ENCODE measurements at places on chromosomes 1 and 21.

DNA sequence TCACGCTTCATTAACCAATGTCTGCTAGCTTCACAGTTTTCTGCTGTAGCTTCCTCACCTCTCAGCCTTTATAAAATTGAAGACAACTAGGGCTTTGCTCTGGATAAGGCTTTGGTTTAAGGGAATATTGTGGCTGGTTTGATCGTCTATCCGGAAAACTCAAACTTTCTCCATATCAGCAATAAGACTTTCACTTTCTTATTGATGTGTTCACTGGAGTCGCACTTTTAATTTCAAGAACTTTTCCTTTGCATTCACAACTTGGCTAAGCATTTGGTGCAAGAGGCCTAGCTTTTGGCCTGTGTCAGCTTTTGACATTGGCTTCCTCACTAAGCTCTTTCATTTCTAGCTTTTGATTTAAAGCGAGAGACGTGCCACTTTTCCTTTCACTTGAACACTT is 12.9 kb downstream of the COA6 start:
- no peak for DNase-seq

GRCh38 chr1:42955311-42956063 is 3.2 kb downstream of the SLC2A1 start:
- DNase-seq, result no peak

DNA sequence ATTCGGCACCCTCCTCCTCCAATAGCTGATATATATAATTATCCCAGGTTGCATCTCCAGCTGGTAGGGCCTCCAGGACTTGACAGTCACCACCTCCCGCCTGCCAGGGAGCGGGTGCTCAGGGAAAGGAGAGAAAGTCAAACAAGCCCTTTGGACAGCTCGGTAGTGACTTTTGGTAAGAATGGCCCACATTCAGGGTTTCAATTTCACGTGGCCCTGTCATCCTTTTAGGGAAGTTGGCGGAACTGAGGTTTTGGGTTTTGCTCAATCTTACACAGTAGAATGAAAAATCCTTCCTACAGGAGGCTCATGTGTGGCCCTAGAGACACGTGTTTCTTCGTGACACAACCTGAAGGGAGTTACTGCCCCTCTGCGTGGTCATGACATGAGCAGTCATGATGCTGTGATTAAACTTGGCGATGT is 44.2 kb downstream of the CAPN8 start:
- no peak for DNase-seq

DNA sequence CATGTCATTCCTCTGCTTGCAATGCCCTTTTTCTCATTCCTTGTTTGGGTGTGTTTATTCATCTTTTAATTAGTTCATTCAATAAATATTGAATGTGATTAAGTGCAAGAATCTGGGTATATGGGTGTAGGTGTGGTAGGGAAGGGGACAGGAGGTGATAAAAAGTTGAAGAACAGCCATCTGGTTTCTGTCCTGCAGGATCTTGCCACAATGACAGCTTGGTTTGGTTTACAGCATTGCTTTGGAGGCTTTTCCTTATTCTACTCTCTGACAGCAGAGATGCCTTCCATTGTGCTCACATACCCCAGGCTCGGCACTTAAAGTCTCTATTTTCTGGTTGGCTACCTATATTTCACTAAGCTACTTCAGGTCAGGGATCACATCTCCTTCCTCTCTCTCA is 3.0 kb upstream of the REG4 start:
- no peak for DNase-seq

GRCh38 chr1:91582431-91582921 is 81.8 kb downstream of the CDC7 start:
- no peak for DNase-seq

- no peak for DNase-seq
Observed at GRCh38 chr1:243801378-243801777, 48.7 kb downstream of the AKT3 start.

DNA sequence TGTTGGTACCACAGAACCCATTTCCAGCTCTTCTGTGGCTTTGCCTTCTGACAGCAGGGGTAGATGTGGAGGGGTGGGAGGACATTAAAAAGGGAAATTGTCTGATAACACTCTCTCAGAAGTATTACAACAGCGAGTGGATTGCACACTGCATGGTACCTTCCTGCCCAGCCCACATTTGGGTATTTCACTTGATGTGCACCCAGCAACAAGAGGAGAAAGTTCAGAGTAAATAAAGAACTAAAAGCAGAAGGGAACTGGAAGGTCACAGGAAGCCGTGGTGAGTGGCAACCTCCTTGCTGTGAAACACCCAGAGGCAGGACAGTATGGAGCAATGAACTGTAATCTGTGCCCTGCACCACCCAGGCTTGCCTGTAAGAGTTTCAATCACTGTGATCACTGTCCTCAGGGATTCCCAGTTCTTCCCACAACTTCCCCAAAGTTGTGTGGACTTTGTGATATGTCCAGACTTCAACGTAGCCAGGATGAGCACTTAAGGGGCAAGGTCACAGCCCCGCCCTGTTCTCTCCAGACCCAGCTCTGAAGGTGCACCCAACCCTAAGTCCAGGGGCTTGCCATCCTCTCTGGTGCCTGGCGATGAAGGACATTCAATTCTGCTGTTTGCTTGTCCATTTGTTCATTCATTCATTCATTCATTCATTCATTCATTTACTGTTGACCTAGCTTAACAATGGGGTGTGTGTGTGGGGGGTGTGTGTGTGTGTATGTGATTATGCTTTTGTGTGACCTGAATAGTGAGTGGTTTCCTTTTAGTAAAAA is 18.7 kb upstream of the F5 start:
- no peak for DNase-seq

GRCh38 chr1:208117826-208118225 is 126.4 kb downstream of the PLXNA2 start:
- DNase-seq, result no peak

GRCh38 chr1:34371829-34372532 is 195.3 kb downstream of the C1orf94 start:
- no peak for DNase-seq

DNA sequence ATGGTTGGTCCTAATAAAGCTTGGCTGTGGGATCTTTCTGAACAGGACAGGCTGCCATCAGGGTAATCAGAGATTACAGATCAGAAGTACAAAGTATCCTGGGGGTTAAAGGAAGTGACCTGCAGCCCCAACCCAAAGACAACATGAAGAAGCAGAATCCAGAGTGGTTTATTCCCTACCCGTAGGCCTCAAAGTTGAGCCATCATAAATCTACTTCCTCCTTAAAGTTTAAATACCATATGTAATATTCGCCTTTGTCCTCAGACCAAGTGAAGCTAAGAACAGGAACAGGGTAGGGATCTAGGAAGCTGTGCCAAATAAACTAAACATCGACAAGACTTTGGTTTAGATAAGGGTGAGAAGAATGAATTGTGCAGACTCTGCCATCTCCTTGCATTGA is 15.9 kb upstream of the DHX9 start:
- DNase-seq, result no peak

DNA sequence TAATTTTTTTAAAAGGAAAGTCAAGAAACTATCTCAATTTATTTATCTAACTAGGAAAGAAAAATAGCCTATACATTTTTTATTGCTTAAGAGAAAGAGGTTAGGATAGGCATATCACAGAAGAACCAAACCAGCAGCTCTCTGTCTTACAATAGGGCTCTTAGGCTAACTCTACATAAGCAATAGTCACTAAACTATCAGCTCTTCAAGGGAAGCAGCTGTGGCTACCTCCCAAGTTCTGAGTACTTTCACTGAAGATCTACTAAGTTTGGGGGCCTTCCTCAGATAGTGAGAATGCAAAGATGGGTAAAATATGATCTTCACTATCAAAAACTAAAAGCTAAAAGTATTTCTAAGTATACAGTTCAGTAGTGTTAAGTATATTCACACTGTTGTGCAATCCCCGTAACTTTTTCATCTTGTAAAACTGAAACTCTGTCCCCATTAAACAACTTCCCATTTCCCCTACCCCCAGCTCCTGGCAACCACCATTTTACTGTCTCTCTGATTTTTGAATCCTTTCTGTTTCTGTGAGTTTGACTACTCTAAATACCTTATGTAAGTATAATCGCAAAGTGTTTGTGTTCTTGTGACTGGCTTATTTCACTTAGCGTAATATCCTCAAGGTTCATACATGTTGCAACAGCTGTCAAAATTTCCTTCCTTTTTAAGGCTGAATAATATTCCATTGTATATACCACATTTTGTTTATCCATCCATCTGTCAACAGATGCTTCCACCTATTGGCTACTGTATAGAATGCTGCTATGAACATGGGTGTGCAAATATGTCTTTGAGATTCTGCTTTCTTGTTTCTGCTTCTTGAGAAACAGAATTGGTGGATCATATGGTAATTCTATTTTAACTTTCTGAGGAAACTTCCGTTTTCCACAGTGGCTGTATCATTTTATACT is 73.3 kb downstream of the ACBD6 start:
- no peak for DNase-seq

GRCh38 chr1:204545202-204545601 is 29.0 kb downstream of the MDM4 start:
- no peak for DNase-seq

- no peak for DNase-seq
Observed at GRCh38 chr1:152917794-152918193, 9.4 kb downstream of the IVL start.

DNA sequence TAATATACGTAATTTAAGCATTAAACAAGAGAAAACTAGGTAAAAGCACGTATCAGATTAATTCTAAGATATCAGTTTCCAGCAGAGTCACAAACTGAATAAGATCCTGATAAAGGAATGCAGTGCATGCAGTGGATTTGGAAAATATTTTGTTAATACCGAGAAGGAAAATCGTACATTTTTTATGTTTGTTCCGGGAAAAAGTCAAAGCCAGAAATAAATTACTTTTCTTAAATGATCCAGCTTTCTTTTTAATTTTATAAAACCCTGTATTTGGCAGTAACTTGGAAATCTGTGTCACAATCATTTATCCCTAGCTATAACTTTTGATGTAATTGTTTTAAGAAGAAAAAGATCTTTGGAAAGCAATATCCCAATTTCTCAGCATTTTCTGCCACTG is 955 bp downstream of the PALMD start:
- no peak for DNase-seq

GRCh38 chr1:179080866-179081686 is 794 bp upstream of the TOR3A start:
- peak; percentile 30 for DNase-seq

- no peak for DNase-seq
Observed at GRCh38 chr1:110136911-110137310, 13.4 kb upstream of the SLC6A17 start.

DNA sequence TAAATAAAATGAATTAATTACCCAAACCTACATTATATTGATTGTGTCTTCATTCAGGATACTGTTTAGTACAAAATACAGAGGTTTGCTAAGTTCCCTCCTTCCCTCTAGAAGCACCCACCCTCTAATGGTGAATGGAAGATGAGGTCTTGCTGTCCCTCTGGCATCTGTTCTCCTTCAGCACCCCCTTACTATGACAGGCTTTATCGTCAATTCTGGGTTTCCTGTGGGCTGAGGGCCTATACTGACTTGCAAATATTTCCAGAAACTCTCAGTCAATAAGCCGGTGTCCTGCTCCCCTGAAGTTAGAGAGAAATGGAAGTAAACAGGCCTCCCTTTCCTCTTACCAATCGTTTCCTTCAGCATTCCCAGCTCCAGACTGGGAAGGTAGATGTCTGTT is 13.2 kb downstream of the LAX1 start:
- DNase-seq, result no peak

DNA sequence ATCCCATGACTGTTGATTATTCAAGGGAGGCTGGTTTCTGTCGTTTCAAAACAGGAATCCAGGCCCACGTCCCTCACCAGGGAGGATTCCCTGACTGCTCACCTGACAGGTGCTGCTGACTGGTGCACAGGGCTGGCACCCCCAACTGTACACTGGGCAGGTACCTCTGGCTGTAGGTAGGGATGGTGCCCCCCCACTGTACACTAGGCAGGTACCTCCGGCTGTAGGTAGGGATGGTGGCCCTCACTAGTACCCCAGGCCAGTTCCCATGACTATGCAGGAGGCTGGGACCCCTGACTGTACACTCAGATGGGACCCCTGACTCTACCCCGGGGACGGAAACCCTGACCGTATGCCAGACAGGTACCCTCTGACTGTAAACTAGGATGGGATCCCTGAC is 33.6 kb upstream of the PDE9A start:
- DNase-seq, result no peak

- DNase-seq, result no peak
Observed at GRCh38 chr1:156641761-156642264, at the start of gene BCAN. TSS of gene BCAN (plus strand) at chr1:156642117. CDS start at chr1:156646055, 3,938 bp downstream.

DNA sequence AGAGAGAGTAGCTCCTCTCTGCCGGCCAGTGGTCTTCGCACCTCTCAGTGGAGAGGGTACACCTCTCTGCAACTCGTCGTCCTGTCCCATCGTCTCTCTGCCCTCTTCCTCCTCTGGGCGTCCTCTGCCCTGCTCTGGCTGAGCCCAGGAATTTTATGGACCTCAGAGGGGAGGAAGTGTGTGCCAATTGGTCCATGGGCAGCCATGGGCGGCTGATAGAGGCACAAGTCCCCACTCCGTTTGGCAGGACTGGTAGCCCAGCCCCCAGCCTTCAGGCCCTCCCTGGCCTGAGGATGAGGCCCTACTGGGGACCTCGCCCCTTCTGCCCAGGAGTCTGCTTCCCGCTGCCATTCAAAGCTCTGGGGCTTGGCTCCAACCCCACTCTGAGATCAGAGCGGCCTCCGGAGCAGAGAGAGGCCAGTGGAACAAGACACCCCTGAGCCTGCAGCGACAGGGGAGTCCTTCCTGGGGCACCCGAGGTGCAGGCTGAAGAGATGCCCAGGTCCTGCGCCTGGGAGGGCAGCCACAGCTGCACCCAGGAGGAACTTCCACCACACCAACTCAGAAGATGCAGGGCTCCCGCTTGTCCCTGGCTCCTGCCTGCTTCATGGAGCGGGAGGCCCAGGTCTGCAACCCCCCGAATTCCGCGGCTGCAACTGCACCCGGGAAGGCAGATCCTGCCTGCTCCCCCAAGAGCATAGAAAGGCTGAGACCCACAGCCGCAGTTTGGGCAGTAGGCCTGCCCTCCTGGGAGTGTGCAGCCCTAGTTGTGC is 659.9 kb downstream of the KCNT2 start:
- DNase-seq, result no peak

- DNase-seq, result no peak
Observed at GRCh38 chr1:201713086-201713810, 115.7 kb upstream of the IPO9 start.

DNA sequence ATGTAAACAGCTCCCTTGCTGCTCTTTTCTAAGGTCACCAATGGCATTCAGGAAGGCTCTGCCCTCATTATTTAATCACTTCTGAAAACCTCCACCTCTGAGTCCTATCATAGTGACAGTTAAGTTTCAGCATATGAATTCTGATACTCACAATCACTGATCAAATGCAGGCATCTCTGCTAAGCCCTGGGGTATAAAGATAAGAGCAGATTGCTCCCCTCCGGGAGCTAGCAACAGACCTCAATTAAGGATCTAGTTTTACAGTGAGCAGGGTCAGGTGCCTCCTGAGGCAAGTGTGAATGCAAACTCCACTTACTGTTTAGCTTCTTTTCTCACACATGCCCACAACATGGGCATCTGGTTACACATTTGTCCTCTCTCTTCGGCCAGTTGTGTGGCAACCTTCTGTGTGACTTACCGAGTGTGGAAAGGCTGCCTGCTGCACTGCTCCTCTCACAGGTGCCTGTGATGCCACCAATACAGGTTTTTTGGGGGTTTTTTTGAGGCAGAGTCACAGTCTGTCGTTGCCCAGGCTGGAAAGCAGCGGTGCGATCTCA is 15.0 kb downstream of the IL10RB start:
- no peak for DNase-seq

All from stimulated activated CD4-positive, alpha-beta T cell treated with anti-CD3 and anti-CD28 coated beads, Interleukin-12 subunit alpha, Interleukin-12 subunit beta, amount 100 ng/mL, for 48 hours (primary cell).